Activated CD4-positive, alpha-beta memory T cell treated with anti-CD3 and anti-CD28 coated beads for 36 hours (primary cell): ENCODE measurements at places on chromosomes 2 and 18. TPM values are rescaled to one million over a fixed set of nuclear protein-coding genes. Genes with fewer than 3 reads are reported as not detected.

DNA sequence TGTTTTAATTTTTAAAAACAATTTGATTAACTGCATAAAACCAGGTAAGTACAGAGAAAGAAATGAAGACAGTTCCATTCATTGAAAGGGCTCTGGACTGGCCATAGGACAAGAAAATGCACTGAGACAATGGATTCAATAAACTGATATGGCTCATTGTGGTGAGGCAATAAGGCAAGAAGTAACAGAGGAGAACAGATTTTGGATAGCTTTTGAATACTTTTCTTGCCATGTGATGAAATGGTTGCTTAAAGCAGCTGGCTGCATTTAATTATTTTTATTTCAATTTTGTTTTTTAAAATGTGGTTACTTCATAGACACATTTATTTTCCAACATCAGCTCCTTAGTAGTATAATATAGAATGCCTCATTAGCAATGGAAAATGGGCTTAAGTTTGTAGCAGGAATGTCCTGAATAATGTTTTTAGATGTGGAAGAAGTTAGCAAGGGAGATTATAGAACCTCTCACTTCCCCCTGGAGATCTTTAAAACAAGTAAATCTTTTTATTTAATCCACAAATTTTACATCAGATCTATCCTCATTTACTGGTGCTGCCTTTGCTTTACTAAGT lies 646.9 kb upstream of the ZEB2 start:
- no peaks in the 10 kb centered on the region for H3K36me3 ChIP-seq
- H3K27ac ChIP-seq, result no peak overlapping the region
- no peak for DNase-seq
- no peaks in the 10 kb centered on the region for H3K27me3 ChIP-seq

TRABD2A gene
- total RNA-seq, result 30.1 TPM

MC2R gene
- total RNA-seq, result not detected

NMUR1 gene
- total RNA-seq, result not detected

TEKT4 gene
- not detected for total RNA-seq

DNA sequence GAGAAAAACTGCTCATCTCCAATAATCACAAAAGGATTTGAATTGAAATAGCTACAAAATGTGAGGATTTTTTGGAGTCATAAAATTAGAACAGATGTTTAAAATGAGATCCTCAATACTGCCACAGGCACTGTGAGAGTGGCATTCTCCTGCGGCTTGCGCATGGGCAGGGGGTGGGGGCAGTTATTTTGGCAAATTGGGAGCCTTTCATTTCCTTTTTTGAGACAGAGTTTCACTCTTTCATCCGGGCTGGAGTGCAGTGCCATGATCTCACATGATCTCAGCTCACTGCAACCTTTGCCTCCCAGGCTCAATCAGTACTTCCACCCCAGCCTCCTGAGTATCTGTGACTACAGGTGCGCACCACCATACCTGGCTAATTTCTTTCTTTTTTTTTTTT lies 42.4 kb downstream of the POMC start:
- H3K4me1 ChIP-seq, result peaks cover 4% of the 10 kb centered on the region
- H3K27ac ChIP-seq, result no peak overlapping the region
- H3K4me3 ChIP-seq, result no peak overlapping the region
- no peak for DNase-seq
- peaks cover 7% of the 10 kb centered on the region for H3K27me3 ChIP-seq

DNA sequence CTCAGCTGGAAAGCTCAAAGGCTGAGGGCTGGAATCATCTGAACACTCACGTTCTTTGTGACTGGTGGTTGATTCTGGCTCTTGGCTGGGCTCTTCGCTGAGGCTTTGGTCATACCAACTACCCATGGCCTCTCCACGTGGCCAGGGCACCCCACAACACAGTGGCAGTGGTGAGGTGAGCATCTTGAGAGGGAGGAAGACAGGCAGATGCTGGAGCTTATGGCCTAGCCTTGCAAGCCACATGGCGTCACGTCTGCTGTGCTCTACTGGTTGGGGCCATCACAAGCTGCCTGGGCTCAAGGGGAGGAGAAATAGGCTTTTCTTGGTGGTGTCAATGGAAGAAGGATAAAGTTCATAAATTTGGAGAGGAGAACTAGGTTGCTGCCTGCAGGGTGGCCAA lies 19.6 kb downstream of the LPIN1 start:
- peak overlapping the region; percentile 42 for H3K27ac ChIP-seq
- peaks cover 37% of the 10 kb centered on the region for H3K36me3 ChIP-seq
- no peak overlapping the region for H3K4me3 ChIP-seq
- DNase-seq, result no peak
- no peaks in the 10 kb centered on the region for H3K27me3 ChIP-seq
- H3K4me1 ChIP-seq, result peaks cover 18% of the 10 kb centered on the region

- no peak overlapping the region for H3K27ac ChIP-seq
- H3K4me1 ChIP-seq, result no peaks in the 10 kb centered on the region
- peaks cover 73% of the 10 kb centered on the region for H3K36me3 ChIP-seq
- no peak overlapping the region for H3K4me3 ChIP-seq
- H3K27me3 ChIP-seq, result no peaks in the 10 kb centered on the region
Observed at GRCh38 chr2:178428396-178428806, 22.6 kb downstream of the PRKRA start.

CRYBA2 gene
- total RNA-seq, result not detected

GRCh38 chr18:49071317-49071716 lies 120.6 kb upstream of the SMAD7 start:
- no peak for DNase-seq
- no peak overlapping the region for H3K27ac ChIP-seq
- H3K27me3 ChIP-seq, result no peaks in the 10 kb centered on the region

- no peaks in the 10 kb centered on the region for H3K36me3 ChIP-seq
- DNase-seq, result no peak
- peaks cover 4% of the 10 kb centered on the region for H3K27me3 ChIP-seq
- no peak overlapping the region for H3K4me3 ChIP-seq
Observed at GRCh38 chr2:121033461-121033996, 251.5 kb downstream of the TFCP2L1 start.
